ENCODE measurements at places on chromosomes 1 and 21.

- DNase-seq: no peak
Measured at GRCh38 chr1:154807048-154807591, 63.0 kb downstream of the KCNN3 start.

DNA sequence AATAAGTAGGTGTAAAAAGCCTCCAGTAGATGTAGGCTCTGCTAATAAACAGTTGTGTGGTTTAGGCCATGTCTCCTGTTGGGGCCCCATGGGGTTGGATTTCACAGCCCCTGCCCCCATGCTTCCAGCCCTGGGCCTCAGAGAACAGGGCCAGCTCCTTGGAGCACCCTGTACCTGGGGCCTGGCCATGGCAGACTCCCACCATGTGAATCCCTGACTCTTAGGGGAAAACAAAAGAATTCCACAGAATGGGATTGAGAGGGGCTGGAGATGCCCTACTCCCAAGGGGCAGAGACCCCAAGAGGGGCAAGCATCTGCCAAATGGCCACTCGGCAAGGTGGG is 11.5 kb downstream of the LRP8 start:
- no peak for DNase-seq

GRCh38 chr1:234968451-234968850 is 160.2 kb downstream of the TOMM20 start:
- DNase-seq: no peak

- DNase-seq: peak; percentile 26
Measured at GRCh38 chr1:208242941-208243526, 1.1 kb downstream of the PLXNA2 start.

- DNase-seq: no peak
Measured at GRCh38 chr1:201138311-201138840, 11.4 kb upstream of the ASCL5 start.

DNA sequence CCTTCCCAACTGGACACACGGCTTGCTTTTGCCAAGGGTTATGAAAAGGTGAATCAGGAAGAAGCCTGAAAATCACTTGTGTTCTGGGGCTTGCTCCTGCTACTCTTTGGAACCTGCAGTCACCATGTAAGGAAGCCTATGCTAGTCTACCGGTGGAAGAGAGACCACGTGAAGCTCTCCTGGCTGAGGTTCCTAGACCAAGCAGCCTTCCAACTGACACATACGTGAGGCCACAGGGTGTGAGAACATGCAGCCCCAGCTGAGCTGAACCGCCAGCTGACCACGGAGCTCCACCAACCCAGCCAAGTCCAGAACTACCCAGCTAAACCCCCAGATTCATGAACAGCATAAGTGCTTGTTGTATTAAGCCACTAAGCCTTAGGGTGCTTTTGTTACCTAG is 72.8 kb upstream of the KRTAP19-8 start:
- no peak for DNase-seq

DNA sequence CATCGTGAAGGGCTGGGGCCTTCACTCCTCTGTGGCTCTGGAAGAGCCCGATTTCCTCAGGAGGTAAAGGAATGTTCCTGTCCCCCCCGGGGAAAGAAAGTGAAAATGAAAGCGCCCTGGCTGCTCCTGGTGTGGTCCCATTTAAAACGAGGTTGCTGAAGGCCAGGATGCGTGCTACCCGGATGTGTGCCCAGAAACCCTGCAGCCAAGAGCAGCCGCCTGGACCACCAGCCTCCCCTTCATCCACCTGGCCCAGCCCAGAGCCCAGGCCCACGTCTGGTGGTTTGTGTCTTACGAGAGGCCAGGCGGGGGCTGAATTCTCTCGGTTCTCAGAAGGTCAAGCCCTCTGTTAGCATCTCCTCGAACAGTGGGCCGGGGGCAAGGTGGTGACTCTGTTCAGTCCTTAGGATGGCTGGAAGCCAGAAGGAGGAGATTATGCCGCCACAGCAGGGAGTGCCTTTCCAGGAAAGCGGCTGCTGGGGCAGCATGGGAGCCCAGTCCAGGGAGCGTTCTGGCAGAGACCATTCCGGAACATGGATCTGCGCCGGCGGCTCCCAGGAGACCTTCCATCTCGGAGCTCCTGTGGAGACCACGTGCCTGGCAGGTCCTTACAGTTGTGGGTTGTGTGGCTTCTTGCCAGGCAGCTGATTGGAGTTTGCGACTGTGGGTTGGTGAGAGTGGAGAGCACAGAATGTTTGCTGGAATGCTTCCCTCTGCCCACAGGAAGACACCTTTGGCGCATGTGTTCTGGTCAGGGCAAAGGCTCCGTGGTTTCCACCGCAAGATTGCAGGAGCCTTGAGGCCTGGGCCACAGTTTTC is 1.4 kb downstream of the GUK1 start:
- DNase-seq: no peak

DNA sequence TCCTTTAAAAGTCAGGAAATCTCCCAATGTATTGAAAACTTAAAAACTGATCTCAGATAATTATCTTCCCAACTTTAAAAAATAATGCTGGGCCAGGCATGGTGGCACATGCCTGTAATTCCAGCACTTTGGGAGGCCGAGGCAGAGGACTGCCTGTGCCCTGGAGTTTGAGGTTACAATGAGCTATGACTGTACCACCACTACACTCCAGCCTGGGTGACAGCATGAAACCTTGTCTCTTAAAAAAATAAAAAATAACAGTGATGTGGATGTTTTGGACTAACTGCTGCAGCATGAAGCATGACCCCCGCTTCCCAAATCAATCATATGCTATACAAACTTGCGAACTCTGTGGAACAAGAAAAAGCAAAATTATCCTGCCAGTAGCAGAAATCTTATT is 186.3 kb downstream of the RERE start:
- DNase-seq: peak; percentile 9

DNA sequence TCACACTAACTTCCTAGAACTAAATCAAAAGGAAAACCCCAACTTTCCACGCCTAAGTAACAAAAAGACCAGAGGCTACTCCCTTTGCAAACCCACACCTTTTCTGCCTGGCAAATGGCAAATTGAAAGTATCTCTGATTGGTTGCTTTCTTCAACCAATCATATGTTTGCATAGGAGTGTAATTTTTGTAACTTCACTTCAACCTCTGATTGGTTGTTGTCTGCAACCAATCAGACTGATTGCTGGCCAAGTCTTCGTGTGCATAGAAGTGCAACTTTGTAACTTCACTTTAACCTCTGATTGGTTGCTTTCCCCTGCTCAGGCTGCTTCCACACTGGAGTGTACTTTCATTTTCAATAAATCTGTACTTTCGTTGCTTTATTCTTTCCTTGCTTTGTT is 36.9 kb upstream of the PADI2 start:
- no peak for DNase-seq

GRCh38 chr21:40254540-40255465 is 387.6 kb downstream of the PCP4 start:
- DNase-seq: peak; percentile 88

- no peak for DNase-seq
Measured at GRCh38 chr1:112713466-112714312, 1.4 kb downstream of the PPM1J start.

- no peak for DNase-seq
Measured at GRCh38 chr1:233607252-233608119, 6.4 kb upstream of the KCNK1 start.

- peak; percentile 92 for DNase-seq
Measured at GRCh38 chr1:203769505-203770343, 4.7 kb downstream of the LAX1 start.

- DNase-seq: no peak
Measured at GRCh38 chr1:23568608-23569383, 9.5 kb upstream of the ID3 start.

DNA sequence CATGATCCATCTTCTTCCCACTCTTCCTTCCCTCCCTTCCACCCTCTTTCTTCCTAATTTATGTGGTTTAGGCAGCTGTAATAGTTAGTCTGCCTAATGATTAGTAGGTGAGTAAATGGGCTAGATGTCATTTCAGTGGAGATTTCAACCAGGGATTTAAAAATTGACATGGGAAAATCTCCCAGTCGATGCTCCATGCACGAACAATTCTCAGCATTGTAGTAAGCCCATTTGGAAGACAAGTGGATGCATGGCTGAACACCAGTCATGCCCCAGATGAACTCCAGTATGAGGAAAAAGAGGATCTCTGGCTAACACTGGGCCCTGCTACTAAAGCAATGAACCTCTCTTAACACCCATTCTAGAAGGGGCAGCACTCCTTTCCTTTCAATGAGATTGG is 25.3 kb downstream of the CHI3L2 start:
- no peak for DNase-seq

- no peak for DNase-seq
Measured at GRCh38 chr1:37123276-37124115, 89.2 kb upstream of the GRIK3 start.

- DNase-seq: no peak
Measured at GRCh38 chr1:65163201-65163805, 15.3 kb downstream of the AK4 start.

DNA sequence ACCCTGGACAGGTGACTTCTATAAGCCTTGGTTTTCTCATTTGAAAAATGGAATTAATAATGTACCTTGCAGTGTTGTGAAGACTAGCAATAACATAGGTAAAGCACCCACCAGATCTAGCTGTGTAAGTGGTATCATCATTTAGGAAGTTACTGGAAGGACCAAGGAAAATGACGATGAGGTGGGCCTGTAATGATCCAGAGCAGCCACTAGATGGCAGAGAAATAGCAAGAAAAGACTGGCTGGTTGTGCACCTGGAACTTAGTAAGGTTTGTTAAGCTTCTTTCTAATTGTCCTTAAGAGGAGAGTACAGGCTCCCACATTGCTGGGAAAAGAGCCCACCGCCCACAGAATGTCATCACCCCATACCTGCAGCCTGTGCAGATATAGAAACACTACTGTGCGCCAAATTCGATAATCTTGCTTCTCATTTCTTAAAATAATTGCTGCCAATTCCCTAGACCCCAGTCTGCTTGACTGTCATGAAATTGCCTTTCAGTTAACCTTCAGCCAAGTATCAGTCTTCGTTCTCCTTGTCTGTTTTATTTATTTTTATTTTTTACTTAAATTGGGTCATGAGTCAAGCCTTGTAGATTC is 37.2 kb downstream of the WNT4 start:
- peak; percentile 57 for DNase-seq

GRCh38 chr1:63906047-63906704 is 132.4 kb downstream of the ROR1 start:
- DNase-seq: no peak

- DNase-seq: no peak
Measured at GRCh38 chr1:226691247-226691646, 47.8 kb downstream of the ITPKB start.

DNA sequence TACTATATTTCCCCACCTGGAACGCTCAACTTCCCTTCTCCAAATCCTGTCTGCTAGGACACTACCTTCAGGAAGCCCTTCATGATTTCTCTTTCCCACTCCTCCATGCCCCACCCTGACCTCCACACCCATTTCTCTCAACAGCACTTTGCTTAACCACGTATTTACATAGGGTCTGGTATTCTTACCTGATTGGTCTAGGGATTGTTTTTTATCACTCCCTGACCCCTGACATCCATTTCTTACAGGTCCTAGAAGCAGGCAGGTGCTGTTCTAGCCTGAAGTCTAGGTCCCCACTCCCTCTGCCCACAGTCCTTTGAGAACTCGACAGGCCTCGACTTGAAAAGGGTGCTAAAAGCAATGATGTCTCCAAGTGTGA is 47.5 kb downstream of the DMAP1 start:
- no peak for DNase-seq

- DNase-seq: no peak
Measured at GRCh38 chr1:224541901-224542630, 74.1 kb upstream of the CNIH3 start.

DNA sequence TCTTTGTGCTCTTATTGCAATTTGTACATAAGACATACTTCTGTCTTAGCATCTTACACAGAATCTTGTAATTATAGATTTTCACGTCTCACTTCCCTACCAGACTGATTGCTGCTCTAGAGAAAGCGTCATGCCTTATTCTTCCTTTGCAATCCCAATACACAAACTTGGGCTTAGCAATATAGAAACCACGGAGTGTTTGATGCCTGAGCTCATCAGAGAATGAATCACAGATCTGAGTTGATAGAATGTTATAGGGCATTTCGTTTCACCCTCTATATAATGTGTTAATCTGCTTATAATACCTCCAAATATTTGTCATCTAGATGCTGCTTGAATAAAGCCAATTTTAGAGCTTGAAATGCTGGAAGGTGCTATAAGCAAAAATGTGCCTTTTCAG is 6.6 kb downstream of the FMO1 start:
- peak; percentile 74 for DNase-seq

GRCh38 chr1:183092350-183092749 is 69.1 kb downstream of the LAMC1 start:
- no peak for DNase-seq

- no peak for DNase-seq
Measured at GRCh38 chr1:150525348-150525747, 9.8 kb downstream of the FALEC start.

- no peak for DNase-seq
Measured at GRCh38 chr1:226526801-226527595, 21.6 kb upstream of the STUM start.

DNA sequence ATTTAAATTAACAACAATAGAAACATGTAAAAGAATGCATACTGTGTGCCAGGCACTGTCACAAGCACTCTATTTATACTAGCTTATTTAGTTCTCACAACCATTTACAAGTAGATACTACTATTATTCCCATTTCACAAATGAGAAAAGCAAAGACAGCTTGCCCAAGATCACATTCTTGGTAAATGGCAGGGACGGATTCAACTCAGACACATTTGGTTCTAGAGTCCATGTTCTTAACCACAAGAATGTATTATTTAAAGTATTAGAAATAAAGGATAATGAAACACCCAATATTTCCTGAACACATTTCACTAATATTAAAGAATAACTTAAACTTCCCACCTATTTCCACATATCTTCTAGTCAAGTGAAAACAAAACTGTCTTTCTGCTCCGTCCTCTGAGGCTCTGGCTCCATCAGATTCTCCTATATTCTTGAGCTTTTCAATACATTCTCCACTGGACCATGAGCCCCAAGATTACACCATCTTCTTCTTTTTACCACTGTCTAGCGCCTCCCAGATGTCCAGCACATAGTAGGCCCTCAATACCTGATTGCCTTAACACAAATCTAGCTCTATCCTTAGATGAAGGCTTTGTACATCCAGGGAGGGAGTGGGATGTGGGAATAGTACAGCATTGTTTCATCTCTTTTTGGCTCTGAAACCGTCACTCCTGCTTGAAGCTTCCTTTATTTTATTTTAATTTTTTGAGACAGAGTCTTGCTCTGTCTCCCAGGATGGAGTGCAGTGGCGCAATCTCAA is 29.3 kb downstream of the SOD1 start:
- no peak for DNase-seq

DNA sequence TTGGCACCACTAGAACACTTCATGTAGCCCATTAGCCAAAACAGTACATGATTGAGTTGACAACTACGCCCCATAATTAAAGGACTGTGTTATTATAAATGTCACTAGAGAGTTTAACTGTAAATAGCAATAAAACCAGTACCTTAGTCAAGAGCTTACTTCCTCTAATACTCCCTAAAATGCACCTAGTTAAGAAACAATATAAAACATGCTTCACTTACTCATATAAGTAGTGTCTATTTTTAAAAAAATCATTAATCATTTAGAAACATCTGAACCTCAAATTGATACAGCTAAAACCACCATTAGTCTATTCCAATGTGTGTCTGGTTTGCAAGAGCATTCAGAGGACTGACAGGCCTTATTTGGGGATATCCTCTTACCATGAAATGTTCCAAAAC is 25.3 kb downstream of the PTP4A2 start:
- no peak for DNase-seq

GRCh38 chr1:18549906-18550305 is 69.2 kb downstream of the KLHDC7A start:
- DNase-seq: no peak

- no peak for DNase-seq
Measured at GRCh38 chr1:195026792-195027191, 1581.4 kb downstream of the KCNT2 start.

Measured in fibroblast of skin of right quadriceps (primary cell).